ENCODE measurements at places on chromosomes 3 and 15.

DNA sequence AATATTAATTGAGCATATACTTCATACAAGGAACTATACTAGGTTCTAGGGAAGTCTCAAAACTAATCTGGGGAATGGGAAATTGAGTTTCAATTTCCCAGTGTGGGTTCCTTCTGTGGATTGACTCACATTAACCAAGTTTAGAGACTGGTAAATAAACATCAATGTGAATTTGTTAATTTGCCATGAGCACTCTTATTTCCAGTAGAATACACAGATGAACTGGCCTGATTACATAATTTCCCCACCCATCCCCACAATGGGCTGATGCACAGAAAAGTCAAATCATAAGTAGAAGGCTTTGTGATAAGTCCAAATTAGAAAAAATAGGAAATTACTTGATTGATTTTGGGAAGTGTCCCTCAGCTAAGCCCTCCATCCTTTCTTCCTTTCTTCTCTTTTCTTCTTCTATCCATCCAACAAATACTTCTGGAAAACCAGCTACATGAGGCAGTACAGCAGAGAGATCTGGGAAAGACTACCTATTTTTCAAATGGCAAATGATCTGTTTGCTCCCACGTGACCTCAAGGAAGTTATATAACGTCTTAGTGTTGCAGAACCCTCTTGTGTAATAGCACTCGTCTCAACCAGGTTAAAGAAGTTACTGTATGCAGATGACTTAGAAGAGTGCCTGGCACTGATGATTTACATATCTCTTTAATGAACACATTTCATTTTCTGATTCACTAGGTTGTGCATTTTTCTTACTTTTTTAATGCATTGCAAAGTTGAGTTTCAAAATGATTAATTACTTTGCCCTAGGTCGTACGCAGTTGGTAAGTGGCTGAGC lies 312.3 kb downstream of the SV2B start:
- DNase-seq, result no peak

DNA sequence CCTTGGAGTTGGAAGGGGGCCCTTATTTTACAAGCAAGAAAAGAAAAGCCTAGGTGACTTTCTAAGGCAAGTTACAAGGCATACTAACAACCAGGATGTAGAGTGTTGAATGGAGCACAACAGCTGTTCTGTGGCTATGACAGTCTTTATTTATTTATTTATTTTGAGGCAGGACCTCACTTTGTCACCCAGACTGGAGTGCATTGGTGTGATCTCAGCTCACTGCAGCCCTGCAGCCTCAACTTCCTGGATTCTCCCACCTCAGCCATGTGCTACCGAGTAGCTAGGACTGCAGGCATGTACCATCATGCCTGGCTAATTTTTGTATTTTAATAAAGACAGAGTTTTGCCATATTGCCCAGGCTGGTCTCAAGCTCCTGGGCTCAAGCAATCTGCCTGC lies 973.4 kb downstream of the ROBO1 start:
- no peak for DNase-seq

- DNase-seq, result no peak
Observed at GRCh38 chr15:57950381-57950946, 115.0 kb downstream of the ALDH1A2 start.

DNA sequence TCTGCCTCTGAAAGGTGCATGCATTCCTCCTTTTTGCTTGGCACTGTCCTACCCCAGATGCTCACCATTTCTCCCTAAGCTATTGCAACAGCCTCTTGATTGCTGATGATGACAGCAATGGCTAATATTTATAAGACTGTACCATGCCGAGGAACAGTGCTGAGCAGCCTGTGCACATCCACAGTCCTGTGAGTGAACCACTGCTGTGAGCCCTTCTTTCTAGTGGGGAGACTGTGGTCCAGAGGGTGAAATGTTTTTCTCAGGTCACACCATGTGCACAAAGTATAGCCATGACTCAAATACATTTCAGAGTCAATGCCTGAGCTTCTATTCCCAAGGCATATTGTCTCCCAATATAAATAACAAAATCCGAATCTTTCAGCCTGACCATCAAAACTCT lies 231.2 kb upstream of the LRTM1 start:
- no peak for DNase-seq

DNA sequence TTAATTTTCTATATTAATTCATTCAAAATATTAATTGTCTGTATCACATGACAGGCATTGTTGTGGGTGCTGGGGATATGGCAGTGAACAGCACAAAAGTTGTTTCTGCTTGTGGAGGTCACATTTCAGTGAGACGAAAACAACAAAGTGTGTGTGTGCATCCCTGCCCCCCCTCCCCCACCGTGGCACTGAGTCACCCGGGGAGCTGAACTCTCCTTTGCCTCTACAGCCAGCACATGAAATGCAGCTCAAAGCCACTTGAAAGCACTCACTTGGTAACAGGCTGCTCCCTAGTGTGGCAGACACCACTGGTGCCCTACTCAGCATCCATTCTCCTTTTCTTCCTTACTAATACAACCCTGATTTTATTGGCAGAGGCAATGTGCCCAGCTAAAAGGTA lies 16.9 kb upstream of the SCAMP5 start:
- DNase-seq, result no peak

DNA sequence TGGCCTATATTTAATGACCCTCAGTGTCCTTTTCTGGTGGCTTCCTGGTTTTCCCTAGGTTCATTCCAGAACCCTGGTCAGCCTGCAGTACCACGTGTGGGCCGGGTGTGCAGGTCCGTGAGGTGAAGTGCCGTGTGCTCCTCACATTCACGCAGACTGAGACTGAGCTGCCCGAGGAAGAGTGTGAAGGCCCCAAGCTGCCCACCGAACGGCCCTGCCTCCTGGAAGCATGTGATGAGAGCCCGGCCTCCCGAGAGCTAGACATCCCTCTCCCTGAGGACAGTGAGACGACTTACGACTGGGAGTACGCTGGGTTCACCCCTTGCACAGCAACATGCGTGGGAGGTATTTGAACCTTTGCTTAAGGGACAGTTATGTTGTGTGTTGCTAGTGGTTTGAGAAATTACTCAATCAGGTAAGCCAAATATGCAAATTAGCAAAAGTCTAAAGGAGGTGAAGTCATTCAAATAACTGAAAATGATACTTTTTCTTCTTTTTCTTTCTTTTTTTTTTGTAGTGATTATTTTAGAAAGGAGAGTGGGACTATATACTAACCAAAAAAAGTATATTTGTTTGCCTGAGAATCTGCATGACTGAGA lies 259.2 kb downstream of the ADAMTSL3 start:
- DNase-seq, result no peak

DNA sequence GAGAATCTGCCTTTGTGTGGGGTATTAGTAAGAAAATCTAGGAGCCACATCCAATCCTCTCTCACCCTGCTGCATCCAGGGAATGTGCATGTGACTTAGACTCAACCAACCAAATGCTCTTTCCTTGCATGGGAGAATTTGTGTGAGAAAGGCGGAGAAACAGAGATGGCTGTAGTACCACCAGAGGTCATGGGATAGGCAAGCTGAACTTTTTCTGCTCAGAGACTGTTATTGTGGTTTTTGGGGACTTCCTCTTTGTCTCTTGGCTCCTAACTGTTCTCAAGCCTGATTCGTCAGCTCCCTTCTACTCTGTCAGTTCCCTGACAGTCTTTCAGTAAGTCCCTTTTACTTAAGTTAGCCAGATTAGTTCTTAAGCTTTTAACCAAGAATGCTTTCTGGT lies 2.6 kb upstream of the ZSCAN2 start:
- no peak for DNase-seq

GRCh38 chr3:186964616-186965015 lies 34.3 kb downstream of the ST6GAL1 start:
- DNase-seq, result no peak

DNA sequence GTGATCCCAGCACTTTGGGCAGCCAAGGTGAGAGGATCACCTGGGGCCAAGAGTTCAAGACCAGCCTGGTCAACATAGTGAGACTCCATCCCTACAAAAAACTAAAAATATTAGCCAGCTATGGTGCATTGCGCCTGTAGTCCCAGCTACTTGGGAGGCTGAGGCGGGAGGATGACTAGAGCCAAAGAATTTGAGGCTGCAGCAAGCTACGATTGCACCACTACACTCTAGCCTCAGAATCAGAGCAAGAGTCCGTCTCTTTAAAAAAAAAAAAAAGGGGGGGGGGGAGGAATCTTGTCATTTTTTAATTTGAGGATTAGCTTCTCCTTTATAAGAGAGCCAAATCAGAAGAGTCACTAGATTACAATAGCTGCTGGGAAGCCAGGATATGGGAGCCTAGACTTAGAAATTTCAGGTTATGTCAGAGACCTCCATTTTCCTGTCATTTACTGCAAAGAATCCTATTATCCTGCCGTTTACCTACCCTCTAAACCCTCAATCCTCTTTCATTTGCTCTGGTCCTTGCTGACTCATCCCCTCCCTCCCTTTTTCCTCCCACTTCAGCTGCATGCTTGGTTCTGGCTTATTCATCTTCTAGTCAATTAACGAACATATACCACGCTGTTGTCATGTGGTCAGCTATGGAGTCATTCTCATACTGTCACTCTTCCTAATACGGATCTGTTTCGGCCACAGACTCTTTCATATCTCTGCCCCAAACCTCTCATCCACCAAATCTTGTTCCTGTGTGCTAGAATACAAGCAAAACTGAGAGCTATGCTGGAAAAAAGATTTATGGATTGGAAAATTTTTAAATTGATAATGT lies 83.8 kb upstream of the PPIB start:
- DNase-seq, result no peak
